ENCODE measurements at places on chromosomes 12 and 14.

DNA sequence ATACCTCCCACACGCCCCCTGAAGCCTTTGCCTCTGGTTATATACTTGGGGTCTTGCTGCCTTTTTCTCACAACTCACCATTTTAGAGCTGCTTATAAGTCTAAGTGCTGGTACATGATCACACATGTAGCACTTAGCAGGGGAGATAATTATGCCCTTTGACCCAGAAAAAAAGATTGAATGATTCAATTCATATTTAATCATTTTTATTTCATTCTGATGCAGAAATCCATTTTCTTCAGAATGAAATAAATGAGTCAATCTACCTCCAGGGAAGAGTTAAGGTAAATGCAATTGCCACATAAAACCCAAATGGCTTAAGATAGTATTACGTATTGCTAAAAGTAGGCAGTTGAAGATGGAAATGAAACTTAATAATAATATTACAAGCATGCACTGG lies 414.6 kb upstream of the PRICKLE1 start:
- no peak for DNase-seq

- DNase-seq = peak; percentile 22
Observed at GRCh38 chr14:38065106-38065762, 142.5 kb upstream of the SSTR1 start.

GRCh38 chr12:67358781-67359338 lies 89.7 kb downstream of the CAND1 start:
- DNase-seq = no peak

DNA sequence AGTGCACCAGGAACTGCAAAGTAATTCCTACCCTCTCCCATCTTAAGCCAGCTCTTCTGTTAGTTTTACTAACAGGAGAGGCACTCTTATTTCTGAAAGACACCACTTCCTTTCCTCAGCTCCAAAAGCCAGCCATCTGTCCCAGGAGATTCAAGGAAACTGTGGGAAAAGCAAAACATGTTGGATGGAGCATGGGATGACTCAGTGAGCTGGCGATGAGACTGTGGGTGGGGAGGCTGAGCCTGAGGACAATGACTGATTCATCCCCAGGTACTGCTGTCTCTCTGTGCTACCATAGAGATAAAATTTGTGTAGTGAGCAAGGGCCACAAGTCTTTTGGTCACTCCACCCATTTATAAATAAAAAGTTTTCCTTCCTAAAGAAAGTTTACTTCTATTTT lies 141.4 kb downstream of the MYRFL start:
- no peak for DNase-seq

DNA sequence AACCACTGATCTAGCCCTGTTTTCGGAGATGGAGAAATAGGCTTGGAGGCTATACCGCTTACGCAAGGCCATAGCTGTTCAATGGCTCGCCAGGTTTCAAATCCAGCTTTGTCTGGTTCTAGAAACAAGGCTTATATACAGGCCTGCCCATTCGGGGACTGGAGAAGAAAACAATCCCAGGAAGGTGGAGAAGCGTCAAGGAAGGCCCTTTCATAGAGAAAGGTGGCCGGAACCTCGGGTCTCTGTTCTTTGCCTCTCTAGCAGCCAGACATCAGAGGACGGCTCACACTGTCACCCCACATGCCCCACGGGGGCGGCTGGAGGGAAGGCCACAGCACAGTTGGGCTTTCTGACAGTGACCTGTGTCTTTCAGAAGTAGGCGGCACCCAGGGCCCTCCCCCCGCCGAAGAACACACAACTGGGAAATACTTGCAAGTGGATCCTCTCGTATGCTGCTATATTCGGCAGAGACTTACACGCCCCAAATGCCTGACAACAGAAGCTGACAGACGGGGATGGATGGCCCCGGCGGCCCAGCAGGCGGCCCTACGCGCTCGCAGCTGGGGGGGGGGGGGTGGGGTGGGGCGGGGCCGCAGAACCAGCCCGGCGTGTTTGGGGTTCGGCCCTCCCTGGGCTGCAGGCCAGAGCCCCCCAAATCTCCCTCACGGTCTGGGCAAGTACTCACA lies 4.5 kb upstream of the SETD1B start:
- DNase-seq = no peak

DNA sequence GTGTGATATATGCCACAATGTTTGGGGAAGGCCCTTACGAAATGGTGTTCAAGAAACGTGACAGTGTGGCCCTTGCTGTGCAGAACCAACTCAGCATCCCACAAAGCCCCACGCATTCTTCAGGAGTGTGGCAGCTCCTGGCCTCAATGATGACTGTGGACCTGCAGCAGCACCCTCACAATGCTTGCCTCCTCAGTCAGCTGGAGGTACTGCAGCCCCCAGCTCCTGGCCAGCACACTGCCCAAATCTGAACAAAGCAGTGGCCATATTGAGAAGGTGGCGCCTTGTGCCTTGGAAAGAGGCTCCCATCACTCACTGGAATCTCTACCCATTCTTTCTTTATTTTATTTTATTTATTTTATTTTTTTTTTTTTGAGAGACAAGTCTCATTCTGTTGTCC lies 10.4 kb downstream of the POLE2 start:
- DNase-seq = no peak

GRCh38 chr14:71591231-71591630 lies 341.0 kb upstream of the RGS6 start:
- DNase-seq = no peak

GRCh38 chr14:95353664-95354063 lies 34.0 kb upstream of the CLMN start:
- DNase-seq = no peak

GRCh38 chr12:10722905-10723746 lies at the start of gene YBX3:
TSS of gene YBX3 (minus strand) at chr12:10723323. CDS start at chr12:10723111, 212 bp downstream.
- DNase-seq = peak; percentile 43

GRCh38 chr12:110270125-110270962 lies 10.7 kb upstream of the ATP2A2 start:
- DNase-seq = no peak

DNA sequence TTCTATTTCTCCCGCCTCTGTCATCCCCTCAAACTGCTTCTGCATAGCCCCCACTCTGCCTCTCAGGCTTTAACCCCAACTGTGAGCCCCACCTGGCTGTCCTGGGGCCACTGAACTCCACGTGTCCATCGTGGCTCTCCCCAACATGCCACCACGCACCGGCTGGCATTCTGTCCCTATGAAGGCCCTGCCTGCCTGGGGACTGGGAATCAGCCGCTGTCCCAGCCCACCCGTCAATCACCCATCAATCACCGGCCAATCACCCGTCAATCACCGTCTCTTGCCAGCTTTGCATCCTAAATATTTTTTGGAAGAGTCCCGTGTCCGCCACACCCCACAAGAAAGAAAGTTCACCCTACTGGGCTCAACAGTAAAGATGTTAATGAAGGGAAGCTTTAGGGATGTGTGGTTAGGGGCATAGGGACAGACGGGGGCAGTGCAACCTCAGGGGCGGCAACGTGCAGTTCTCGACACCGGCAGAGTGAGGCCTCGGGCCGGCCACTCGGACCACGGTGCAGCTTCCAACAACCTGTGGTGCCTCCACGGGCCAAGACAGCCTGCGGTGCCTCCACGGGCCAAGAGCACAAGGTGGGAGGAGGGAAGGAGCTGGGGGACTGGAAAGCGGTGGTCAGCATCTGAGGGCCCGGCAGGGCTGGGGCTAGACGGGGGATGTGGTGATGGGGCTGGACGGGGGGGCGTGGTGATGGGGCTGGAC lies 85.6 kb downstream of the GALNT9 start:
- DNase-seq = no peak

DNA sequence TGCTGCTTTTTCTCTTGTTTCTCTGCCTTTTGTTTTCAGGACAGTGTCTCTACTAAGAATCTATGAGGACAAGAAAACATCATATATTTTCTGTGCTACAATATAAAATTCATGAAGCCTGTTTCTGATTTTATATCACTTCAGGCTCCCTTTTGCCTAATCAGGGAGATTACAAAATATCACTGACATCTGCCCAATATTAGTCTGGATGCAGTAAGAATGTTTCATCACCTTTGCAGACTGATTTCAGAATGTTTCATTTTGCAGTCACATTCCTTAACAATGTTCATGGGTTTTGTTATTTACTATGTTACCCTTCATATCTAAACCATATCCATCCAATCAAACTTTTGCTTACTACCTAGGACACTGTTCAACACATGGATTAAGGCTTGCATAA lies 491 bp upstream of the CLEC6A start:
- no peak for DNase-seq

DNA sequence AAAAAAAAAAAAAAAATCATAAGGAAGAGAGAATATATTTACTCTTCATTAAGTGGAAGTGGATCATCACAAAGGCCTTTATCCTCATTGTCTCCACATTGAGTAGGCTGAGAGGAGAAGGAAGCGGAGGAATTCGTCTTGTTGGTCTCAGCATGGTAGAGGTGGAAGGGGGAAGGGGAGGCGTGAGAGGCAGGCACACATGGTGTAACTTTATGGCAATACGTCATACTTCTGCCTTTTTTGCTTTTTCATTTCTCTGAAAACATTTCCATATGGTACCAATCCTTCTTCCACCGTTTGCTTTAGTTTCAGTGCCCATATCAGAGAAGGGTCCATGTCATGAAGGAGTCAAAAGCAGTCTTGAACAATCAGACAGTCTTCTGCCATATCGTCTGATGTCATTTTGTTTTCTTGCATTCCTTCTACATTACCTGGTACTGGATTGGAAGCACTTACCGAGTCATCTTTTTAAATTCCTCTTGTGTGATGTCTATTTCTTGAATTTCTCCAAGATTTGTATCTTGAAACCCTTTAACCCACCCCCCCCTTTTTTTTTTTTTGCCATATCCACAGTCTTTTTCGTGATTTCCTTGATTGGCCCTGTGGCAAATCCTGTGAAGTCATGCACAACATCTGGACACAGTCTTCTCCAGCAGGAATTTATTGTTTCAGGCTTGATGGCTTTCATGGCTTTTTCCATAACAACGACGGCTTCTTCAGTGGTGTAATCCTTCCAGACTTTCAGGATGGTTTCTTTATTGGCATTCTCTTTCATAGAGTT lies 8.9 kb downstream of the FUT8 start:
- no peak for DNase-seq

DNA sequence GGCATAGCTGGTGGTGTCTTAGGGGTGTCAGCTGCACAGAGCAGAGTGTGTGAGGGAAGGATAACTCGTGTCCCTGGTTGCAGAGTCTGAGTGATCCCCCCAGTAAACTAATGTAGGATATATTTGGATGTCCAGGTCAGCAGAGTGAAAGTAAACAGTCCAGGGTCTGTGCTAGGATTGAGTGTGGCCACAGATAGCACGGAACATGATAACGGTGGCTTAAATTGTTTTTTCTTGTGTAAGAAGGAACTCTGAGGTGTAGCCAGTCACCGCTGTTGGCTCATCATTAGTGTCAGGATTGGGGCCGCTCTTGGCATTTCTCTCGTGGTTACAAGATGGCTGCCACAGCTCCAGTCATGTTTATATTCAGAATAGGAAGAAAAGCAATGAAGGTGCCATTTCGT lies 97.3 kb downstream of the DERA start:
- no peak for DNase-seq

GRCh38 chr12:31482816-31483215 lies 108.1 kb downstream of the DENND5B start:
- no peak for DNase-seq

DNA sequence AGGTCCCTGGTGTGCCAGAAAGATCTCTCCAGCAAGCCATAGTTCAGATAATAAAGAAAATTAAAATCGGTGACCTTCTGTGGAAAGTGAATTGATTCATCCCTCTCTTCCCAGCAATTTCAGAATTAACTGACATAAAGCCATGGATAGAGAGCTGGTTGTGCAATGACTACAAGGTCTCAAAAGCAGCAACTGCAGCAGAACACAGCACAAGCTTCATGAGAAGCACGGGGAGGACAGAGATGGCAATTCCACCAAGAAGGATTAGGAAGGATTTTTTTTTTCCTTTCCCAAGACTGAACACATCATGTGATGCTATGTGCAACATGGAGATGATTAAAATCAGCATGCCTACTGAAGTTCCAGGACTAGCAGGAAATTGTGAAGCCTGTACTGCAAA lies 154.9 kb upstream of the PLEKHG7 start:
- no peak for DNase-seq

DNA sequence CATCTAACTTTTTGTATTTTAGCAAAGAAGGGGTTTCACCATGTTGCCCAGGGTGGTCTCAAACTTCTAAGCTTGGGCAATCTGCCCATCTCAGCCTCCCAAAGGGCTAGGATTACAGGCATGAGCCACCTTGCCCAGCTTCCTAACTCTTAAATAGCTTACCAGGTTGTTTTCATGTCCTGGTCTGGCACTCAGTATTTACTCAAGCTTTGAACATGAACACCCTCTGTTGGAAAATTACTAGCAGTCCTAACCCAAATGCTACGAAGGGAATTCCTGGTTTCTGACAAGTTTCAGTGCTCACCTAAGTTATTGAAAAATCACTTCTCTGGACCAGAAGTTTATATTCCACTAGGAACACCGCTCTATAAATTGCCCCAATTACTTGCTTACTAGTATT lies 32.5 kb upstream of the GCH1 start:
- DNase-seq = no peak

DNA sequence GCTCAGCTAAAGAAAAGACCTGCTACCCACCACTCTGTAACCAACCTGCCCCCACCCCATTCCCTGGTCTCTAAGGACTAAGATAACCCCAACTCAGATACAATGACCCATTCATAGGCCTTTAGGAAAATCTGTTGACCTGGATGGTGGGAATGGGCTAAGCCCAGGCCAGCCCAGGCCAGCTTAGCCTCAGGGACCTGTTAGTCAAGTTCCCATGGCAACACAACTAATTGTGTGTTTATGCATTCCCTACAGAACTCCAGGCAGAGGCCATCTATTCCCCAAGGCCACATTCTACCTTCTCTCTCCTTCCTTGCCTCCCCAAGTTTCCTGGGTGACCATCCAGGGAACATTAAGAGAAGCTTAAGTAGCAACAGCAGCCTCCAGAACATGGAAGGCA lies 16.1 kb upstream of the KRT8 start:
- no peak for DNase-seq

DNA sequence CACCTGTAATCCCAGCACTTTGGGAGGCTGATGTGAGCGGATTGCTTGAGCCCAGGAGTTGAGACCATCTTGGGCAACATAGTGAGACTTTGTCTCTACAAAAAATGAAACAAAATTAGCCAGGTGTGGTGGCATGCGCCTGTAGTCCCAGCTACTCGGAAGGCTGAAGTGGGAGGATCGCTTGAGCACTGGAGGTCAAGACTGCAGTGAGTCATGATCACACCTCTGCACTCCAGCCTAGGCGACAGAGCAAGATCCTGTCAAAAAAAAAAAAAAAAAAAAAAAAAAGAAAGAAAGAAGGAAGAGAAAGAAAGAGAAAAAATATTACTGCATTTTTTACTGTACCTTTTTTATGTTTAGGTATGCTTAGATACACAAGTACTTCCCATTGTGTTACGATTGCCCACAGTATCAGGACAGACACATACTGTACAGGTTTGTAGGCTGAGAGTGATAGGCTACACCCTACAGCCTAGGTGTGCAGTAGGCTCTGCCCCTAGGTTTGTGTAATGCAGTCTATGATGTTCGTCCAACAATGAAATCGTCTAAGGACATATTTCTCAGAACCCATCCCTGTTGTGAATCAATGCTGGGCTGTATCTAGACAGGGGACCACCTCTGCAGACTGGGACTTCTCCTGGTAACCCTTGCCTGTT lies 160.4 kb upstream of the PWP1 start:
- no peak for DNase-seq
